ENCODE measurements at places on chromosomes 2 and 18.

DNA sequence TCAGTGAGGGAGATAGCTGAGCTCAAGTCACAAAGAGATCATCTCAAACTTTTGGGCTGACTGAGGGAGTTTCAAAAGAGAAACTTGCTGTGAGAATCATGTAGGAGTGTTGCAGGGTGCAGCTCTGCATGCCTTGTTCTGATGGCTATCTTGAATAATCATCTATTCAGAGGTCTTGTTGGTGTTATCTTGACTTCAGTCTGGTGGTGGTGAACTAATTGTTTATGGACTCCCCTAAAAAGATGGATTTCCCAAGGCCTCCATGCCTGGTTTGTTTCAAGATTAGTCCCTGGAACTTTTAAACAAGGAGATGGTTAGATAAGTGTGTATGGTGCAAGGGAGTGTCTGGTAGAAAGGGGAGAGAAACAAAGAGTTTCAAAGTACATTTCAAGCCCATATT is 29.8 kb downstream of the SLC39A6 start:
- no peak for DNase-seq

DNA sequence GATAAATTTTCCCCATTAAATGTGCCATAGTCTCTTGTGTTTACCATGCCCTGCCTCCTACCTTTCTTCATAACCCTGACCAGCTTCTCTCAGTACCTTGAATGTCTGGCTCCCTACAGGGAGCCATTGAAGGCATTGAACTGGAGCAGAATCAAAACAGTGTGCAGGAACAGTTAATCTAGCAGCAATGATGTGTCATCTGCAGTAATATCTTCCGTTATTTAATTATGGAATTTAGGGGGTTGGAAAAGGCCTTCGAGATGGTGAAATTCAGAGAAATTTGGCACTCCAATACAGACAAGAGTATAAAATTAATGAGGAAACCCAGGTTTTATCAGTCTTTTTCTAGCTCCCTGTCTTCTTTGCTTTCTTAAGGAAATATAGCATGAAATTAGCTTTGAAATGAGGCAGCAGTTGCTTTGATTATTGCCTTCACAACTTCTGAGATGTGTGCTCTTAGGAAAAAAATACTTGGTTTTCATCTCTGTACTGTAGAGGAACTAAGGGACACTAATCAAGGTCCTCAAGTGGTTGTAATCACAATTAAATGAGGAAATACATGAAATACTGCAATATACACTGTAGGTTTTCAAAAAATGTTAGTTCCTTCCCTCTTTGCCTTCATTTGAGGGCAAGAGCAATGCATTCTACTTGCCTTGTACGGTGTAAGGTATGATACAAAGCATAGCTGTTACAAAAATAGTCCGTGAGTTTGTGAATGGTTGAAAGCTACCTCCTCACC is 369.1 kb downstream of the SETBP1 start:
- DNase-seq, result no peak

- DNase-seq, result no peak
Observed at GRCh38 chr2:30403592-30404312, 43.3 kb upstream of the LCLAT1 start.

- no peak for DNase-seq
Observed at GRCh38 chr2:104825124-104825865, 28.6 kb upstream of the POU3F3 start.

GRCh38 chr2:126359494-126359893 is 296.5 kb upstream of the GYPC start:
- DNase-seq, result peak; percentile 46

- DNase-seq, result no peak
Observed at GRCh38 chr2:126634273-126634861, 21.6 kb upstream of the GYPC start.

All from islet precursor cell (in vitro differentiated cells).